Fibroblast of mammary gland (primary cell): ENCODE measurements at places on chromosomes 7 and 10.

GRCh38 chr10:3749600-3749999 is 35.4 kb downstream of the KLF6 start:
- DNase-seq, result peak; percentile 93

GRCh38 chr7:97844036-97844435 is 28.2 kb downstream of the ASNS start:
- peak; percentile 24 for DNase-seq

DNA sequence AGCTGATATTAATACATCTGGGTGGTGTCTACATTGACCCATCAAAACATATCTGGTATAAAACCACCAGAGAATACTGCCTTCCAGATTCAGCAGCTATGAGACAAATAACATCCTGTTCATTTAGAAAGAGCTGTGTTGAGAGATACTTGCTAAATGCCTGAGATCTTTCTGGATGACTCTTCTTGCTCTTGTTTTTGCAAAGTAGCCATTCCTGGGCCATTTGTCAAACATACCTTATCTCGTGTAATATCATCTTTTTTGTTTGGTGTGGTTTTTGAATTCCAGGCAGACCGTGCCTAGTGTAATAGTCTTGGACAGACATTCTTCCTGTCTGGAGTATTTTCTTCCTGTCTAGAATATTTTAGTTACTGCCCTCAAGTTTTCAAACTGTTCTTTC is 74.7 kb upstream of the PRR15 start:
- peak; percentile 68 for DNase-seq

DNA sequence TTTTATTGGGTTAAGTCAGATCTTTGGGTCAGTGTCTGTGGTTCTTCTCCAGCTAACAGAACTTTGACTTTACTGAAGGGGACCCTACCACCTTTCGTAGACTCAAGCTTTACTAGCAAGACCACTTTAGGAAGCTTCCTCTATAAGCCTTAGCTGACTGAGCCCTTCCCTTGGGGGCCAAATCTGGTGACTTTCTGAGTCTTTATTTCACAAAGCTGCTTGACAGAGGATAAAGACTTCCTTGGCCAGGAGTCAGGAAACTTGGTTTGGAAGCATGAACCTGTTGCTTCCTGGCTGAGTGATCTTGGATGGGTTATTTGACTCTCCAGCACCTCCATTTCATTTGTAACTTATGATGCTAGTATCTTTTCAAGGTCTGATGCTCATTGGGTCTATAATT is 466.7 kb downstream of the TYW1 start:
- no peak for DNase-seq

- no peak for DNase-seq
These were observed 193.2 kb upstream of the GHITM start for GRCh38 chr10:83945982-83946718.

- DNase-seq, result no peak
These were observed 154.3 kb downstream of the ZNF365 start for GRCh38 chr10:62528441-62528840.

DNA sequence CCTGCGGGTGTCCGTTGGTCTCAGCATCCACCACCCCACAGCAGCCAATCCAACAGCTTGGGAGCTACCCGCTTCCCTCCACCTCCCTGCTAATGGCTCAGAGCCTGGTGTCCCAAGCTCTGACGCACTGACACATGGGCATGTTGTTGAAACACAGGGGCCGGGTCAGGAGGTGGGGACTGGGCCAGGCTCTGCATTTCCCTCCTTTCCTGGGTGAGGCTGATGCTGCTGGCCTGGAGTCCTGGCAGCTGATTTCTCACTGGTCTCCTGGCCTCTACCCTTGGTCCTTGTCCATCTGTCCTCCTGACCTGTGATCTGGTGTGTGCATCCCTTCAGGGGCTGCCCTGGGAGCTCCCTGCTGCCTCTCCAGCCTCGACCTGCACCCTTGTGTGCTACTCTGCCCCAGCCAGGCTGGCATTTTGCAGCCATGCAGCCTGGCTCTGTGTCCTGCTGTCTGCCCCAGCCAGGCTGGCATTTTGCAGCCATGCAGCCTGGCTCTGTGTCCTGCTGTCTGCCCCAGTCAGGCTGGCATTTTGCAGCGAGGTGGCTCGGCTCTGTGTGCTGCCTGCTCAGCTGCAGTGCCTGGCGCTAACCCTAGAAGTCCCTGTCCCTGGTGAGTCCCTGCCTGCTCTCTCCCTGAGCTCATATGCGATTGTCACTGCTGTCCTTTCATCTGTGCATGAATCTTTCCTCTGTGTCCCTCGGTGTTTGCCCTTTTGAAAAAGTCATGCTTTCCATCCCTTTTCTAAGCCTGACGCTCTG is 14.0 kb downstream of the AMZ1 start:
- DNase-seq, result peak; percentile 82

DNA sequence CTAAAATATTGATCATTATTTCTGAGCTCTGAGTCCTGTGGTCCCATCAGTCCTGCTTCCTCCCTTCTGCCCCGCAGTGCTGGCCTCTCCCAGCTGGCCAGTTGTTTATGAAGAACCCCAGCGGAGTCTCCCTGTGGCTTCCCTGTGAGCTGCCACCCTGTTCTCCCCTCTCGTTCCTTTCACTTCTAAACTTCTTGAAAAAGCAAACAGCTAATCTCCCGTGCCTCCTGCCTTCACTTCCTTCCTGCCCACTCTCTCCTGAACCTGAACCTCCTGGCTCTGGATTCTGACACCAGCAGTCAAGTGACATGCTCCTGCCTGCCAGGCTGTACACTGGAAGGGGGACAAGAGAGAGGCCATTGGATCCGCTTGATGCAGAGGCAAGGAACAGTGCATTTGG is 63.7 kb upstream of the ZPBP start:
- no peak for DNase-seq

DNA sequence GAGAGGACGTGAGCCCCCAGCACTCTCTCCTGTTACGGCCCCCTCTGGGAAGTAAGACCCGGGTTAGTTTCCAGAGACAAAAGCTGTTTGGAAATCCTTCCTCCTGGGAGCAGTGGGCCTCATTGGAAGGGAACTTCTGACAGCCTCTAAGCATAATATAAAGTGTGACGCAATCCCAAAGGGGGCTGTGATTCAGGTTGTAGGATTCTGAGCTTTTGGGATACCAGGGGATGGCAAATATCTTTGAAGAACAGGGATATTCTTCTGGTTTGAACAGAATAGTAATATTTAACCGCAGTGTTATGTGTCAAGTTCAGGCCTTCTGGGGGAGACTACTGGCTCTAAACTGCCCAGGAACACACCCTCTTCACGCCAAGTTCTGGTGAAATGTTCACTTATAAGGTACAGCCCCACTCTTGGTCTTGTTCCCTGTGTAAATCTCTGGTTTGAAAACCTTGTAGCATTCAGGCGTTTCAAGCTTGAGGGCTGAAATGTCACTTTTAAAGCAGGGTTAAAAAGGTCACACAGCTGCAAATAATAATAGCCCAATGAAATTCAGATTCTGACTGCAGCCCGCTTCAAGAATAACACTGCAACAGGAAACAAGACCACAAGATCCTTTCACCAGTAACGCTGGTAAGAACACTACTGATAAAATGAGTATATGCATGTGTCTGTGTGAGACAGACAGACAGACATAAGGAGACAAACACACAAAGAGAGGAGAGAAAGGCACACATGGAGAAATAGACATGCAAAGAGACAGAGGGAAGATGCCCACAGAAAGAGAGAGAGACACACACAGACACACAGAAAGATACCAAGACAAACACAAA is 69.0 kb downstream of the CREB5 start:
- DNase-seq, result peak; percentile 91

GRCh38 chr7:38463277-38464225 is 167.6 kb downstream of the AMPH start:
- DNase-seq, result peak; percentile 91

DNA sequence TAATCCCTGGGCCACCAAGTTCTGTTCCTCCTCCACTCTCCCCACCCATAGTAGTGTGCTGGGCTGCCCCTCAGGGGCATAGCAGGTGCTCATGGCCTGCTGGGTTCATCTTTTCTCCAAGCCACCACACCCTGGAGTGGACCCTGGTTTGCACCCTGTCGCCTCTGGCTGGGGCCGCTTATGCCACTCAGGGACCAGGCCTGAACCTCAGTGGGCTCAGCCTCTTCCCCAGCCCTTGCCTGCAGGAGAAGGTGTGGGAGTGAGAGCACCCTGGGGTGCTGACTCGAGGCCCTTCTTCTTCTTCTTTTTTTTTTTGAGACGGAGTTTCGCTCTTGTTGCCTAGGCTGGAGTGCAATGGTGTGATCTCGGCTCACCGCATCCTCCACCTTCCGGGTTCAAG is 10.2 kb downstream of the CLIP2 start:
- no peak for DNase-seq

DNA sequence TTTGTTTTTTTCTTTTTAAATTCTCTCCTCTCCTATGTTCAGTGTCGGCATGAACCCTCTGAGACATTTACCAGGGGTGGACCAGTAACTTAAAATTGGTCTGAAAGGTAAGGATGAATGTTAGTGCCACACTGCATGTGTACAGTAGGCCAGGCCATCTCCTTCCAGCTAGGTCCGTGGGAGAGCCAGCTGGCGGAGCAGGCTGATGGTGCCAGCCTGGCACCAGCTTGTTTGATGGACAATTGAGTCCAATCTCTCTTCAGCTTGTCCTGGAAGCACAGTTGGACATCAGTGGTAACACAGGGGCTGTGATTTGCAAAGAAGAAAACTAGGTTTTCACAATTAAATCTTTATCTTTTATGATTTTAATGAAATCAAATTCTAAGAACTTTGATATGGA is 136.5 kb downstream of the CNNM2 start:
- no peak for DNase-seq

DNA sequence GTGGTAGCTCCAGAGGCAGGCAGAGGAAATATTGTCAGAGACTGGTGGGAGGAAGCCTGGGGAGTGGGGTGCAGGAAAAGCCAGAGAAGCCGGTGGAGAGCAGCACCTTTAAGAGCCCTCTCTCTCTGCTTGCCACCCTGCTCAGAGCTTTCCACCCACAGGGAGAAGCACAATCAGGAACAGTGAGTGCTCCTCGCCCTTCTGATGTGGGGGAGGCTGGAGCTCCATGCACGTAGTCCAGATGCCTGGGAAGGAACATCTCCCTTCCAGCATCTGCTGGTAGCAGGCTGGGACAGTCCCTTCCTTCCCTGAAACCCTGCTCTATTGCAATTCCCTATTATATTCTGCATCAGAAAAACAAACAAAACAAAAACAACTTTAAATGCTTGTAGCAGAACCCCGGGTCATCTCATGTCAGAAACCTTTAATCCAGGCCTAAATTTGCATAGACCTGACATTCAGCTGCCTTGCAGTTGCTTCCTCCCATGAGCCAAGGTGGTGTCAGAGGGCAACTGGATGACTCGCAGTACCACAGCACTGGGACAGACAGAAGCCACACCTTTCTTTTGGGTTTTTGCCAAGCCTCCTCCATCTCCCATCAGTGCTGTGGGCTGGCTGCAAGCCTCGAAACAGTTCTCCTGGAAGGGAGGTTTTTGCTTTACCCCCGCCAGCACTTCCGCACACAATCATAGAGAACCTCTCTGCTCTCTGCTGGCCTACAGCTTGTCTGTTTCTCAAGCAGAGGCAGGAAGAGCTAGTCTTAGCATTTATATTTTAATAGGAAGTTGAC is 13.1 kb downstream of the AVPI1 start:
- DNase-seq, result peak; percentile 86

GRCh38 chr7:43873300-43873699 is 4.0 kb upstream of the MRPS24 start:
- peak; percentile 96 for DNase-seq

DNA sequence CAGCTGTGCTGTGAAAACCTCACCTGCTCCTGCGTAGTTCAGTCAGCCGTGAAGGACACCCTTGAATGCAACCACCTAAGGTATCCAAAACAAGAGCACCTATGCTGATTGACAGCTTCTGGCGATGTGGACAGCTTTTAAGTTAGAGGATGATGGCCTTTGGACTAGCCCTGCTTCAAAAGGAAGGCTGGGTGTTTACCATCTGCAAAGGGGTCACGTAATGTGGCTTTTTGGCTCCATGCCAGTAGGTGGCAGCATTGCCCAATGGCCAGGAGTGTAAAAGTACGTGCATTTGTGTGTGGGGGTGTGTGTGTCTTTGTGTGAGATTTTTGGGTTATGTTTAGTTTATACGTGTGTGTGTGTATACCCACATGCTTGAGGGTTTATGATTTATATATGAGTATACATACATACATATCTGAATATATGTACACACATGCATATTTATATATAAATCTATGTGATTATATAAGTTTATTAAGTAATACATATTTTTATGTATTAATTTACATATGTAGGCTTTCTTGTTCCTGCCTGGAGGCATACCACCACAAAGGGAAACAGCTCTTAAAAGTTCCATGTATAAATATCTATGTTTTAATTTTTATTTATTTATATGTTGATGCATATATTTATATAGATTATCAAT is 236.3 kb upstream of the ANKRD30A start:
- DNase-seq, result peak; percentile 20

DNA sequence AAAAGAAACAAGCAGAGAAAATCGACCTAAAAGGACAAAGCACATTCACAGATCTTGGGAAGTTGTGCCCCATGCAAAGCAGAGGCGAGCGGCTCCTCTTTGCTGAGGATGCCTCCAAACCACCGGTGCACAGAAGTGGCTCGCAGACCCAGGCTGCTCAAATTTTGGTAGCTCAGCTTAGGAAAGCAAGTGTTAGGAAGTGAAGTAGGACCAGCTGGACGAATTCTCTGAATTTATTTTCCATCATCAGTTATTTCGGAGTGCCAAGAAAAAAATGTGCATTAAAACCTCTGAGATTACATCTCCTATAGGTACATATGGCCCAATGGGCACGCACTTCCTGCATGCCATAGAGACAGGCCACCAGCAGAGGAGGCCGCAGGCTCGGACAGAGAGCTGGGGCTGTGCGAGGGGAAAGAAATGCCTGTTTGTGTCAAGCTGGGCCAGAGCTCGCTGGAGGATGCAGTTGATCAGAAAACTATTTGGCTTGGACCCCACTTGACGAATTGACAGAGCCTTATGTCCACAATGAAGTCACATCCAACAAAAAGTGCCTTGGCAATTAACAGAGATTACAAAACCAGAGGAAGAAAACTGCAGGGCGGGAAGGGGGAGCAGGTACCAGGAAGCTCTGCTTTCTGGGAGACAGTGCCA is 122.3 kb upstream of the LYZL2 start:
- peak; percentile 85 for DNase-seq

- no peak for DNase-seq
These were observed 178.8 kb downstream of the ELFN1 start for GRCh38 chr7:1848911-1849311.

GRCh38 chr10:50033481-50033880 is 34.3 kb upstream of the WASHC2A start:
- DNase-seq, result peak; percentile 77

DNA sequence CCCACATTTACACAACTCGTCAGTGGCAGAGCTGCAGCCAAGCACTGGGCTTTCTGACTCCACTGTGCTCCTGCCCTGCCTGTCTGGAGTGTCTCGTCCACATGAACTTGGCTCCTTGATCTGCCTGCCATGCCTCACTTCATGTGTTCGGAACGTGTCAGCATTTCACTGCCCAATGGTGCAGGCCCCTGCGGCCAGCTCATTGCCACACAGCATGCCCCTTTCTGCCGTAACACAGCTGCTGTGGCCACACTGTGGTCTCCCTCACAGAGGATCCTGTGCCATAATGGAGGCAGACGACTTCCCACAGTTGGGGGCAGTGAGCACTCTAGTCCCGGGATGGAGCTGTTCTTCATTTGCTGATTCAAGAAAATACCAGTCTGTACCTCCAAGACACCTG is 94.2 kb upstream of the GJD4 start:
- no peak for DNase-seq

GRCh38 chr10:31958856-31959255 is 30.2 kb upstream of the ARHGAP12 start:
- DNase-seq, result no peak

GRCh38 chr10:132420469-132420980 is 23.5 kb downstream of the PWWP2B start:
- no peak for DNase-seq
